T-helper 2 cell treated with Interferon-gamma antibody and Interleukin-4, amounts not matched to agents 5 μg/mL and 100 μg/mL, for 36 hours (primary cell): ENCODE measurements at places on chromosomes 13 and 19.

DNA sequence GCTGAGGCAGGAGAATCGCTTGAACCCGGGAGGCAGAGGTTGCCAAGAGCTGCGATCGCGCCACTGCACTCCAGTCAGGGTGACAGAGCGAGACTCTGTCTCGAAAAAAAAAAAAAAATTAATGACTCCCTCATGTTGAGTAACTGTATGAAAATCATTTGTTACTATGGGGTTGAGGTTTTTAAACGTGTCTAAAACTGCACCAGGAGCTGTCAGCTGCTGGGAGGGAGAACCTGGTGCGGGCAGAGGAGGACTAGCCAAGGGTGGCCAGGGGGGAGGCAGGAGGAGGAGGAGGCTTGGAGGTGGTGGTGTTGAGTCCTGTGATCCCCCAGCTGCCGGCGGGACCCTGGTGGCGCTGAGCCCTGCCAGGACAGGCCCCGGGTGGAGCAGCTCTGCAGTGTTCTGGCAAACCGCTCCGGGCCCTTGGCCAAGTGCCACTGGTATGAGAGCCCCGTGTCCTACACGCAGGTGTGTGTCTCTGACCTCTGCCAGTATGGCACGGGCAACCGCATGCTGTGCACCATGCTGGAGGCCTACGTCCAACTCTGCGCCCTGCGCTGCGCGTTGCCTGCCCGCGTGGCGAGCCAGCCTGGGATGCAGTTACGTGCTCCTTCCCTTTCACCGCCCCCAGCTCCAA is 17.1 kb upstream of the FXYD3 start:
- DNase-seq = no peak

DNA sequence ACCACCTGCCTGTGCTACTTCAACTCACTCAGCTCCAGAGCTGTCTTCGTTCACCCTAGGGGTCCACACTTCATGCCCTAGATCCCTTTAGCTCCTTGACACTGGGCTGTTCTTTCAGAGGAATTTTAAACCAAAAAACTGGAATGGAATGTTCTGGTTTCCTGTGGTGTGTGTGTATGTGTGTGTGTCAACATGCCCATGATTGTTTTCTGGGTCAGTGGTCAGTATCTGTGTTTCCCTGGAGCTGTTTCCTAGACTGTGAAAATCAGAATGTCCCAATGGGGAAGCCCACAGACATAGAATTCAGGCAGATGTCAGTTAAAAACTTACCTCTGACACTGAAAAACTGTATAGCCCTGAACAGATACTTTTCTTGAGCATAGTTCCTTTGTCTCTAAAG is 1.3 kb downstream of the PMIS2 start:
- no peak for DNase-seq

- DNase-seq = no peak
These were observed 104.7 kb upstream of the FREM2 start for GRCh38 chr13:38582133-38582532.

- DNase-seq = no peak
These were observed 40.9 kb upstream of the UFM1 start for GRCh38 chr13:38308736-38309135.

DNA sequence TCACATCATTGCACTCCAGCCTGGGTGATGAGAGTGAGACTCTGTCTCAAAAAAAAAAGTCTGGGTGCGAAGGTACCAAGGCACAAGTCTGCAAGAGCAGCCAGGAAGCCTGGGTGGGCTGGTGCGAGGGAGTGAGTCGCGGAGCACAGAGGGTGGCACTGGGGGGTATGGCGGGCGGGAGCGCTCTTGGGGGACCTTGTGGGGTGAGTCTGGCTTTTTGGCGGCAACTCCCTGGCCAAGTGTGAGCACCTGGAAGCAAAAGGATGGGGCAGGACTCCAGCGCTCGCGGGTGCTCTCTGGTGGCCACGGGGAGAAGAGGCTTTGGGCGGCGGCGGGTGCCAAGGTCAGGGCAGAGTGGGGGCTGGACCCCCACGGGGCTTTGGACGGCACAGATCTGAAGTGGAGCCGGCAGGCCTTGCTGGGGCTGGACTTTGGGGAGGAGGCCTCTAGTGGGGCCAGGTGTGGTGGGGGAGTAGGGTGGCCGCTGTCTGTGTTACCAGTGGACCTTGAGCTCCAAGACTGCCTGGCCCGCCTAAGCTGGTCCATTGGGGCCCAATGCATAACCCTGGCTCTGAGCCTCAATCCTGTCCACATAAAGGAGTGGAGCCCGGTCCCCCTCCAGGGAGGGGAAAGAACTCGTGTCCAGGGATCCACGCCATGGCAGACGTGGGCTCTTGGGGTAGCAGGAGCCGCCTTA is 1.6 kb downstream of the P2RY11 start:
- peak; percentile 61 for DNase-seq

DNA sequence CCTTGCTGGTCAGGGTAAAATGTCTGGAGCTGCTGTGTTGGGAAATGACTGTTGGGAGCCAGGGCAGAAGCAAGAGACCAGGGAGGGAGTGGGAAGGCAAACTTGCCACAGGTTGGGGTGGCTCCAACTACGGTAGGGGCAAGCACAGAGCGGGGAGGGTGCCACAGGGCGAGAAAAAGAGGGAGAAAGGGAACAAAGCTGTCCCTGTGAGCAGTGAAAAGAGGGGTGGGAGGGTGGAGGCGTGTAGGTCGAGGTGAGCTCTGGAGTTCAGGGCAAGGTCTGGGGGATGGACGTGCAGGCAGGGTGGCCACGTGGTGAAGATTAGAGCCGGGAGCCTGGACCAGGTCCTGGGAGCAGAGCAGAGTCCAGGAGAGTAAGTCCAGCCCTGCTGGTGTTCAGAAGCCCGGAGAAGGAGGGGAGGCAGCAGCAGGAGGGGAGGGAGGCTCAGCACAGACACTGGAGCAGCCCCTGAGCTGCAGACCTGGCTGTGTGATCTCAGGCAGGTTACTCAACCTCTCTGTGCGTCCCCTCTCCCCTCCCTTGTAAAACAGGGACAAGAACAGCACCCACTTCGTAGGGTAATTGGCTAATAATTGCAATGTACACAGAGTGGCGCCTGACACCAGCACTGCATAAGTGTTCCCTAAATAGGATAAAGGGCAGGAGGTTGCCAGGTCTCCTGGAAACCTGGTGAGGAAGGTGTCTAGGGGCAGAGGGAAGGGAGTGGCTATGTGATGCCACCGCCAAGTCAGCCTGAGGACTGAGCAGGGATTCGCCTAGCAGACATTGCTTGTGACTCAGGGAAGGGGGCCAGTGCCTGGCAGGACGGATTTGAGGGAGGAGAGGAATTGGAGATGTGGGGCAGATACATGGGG is 3.2 kb upstream of the POLR2E start:
- no peak for DNase-seq

DNA sequence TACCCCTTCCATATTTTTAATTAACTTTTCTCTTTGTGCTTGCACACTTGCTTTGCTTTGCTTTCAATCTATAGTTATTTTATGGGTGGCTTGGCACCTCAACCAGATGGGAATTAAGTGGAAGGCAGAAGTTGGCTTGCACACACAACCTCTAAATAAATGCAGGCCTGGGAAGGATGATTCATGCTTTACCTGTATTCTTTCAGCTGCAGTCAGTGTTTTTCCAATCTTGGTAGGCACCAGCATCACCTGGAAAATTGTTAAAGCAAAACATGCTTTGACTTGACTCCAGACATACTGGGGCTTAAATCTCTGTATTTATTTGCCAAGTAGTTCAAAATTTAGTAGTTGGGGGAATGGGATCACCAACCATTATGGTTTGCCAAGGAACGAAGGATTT is 543.0 kb downstream of the GPC6 start:
- DNase-seq = no peak

- no peak for DNase-seq
These were observed 76.0 kb downstream of the RASA3 start for GRCh38 chr13:114056205-114057013.

DNA sequence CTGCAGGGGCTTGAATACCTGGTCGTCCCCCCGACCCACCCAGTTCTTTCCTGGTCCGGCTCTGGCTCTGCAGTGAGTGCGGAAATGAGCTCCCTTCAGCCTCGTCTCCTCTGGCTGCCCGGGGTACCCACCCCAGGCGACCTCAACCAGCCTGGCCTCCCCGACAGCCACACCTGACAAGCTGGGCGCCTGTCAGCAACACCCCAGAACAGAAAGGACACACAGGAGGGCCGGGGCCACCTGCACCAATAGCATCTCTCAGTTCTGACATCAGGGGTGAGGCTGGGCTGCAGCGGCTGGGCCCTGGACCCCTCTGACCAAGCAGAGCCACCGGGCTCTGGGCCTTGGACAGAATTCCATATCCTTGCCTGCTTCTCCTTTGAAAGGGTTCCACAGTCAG is 19.7 kb downstream of the SUGP1 start:
- no peak for DNase-seq

- no peak for DNase-seq
These were observed 5.9 kb downstream of the DAND5 start for GRCh38 chr19:12975221-12975741.

GRCh38 chr13:114131583-114132418 is 622 bp downstream of the RASA3 start:
- DNase-seq = no peak

DNA sequence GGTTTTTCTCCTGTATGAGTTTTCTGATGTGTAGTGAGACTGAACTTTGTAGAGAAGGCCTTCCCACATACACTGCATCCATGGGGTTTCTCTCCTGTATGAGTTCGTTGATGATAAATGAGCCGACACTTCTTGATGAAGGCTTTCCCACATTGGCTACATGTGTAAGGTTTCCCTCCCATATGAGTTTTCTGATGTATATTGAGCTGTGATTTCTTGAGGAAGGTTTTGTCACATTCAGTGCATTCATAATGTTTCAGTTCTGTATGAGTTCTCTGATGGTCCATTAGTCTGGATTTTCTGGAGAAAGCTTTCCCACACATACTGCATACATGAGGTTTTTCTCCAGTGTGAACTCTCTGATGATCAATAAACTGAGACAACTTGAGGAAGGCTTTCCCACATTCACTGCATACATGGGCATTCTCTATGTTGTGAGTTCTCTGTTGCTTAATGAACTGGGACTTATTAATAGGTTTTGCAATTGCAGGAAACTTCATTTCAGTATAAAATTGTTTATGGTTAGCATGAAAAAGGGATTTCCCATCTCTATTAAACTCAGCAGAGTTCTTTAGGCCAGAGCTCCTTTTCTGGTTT is 7.5 kb upstream of the ZNF350 start:
- DNase-seq = no peak

DNA sequence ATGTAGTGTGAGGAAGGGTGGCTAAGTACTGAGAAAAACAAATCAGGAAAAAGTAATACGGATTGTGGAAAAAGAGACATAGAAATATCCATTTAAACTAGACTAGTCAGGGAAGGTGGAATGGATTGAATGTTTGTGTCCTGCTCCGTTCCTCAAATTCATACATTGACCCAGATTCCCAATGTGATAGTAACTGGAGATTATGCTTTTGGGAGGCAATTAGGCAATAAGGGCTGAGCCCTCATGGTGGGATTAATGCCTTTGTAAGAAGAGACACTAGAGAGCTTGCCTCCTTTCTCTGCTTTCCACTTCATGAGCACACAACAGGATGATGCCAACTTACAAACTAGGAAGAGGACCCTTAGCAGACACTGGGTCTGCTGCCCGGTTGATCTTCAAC is 765.2 kb upstream of the GPC6 start:
- DNase-seq = no peak

- no peak for DNase-seq
These were observed 156.4 kb downstream of the KCTD15 start for GRCh38 chr19:33953023-33953422.

- no peak for DNase-seq
These were observed at the start of gene KLK7 for GRCh38 chr19:50983625-50984292. TSS of gene KLK7 (minus strand) at chr19:50983917. CDS start at chr19:50982399, 1,518 bp downstream.
